ENCODE measurements at places on chromosomes 2 and 18.

DNA sequence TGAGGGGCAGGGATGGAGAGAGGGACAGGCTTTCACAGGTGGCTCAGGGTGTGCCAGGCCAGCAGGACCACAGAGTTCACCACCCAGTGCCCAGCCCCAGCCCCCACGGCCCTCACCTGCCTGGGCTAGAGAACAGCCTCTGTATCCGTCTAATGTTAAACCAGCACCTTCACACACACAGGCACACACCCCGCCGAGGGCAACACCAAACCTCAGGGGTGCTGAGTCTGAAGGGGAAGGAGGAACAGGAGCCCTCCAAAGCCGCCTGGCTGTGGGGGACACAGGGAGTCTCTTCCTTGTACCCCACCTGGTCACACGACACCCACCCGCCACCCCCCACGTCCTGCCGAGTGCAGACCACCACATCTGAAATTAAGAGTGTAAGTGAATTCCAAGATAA, 205.8 kb upstream of the SALL3 start:
- no peaks in the 10 kb centered on the region for H3K27me3 ChIP-seq
- no peaks in the 10 kb centered on the region for H3K36me3 ChIP-seq
- H3K4me1 ChIP-seq, result no peaks in the 10 kb centered on the region
- no peak for DNase-seq

DNA sequence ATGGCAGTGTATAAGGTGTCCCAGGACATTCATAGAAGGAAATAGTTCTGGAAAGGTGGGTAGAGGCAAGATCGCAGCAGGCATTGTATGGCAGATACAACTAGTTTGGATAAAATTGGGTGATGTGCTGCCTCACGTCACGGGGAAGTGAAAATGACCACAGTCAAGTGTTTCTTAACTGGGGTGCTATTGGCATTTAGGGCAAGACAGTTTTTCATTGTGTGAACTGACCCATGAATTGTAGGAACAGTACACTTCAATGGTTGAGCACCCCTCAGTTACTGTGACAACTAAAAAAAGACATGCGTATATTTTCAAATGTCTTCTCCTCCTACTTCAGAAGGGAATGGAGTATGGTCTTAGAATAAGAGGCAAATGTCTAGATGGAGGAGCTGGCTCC, 22.3 kb upstream of the CYRIA start:
- no peaks in the 10 kb centered on the region for H3K4me1 ChIP-seq
- H3K27me3 ChIP-seq, result no peaks in the 10 kb centered on the region
- no peak overlapping the region for H3K4me3 ChIP-seq
- no peak for DNase-seq
- no peaks in the 10 kb centered on the region for H3K36me3 ChIP-seq

GRCh38 chr2:17495590-17495989, 22.6 kb downstream of the RAD51AP2 start:
- H3K4me3 ChIP-seq, result no peak overlapping the region
- no peaks in the 10 kb centered on the region for H3K4me1 ChIP-seq
- H3K27ac ChIP-seq, result no peak overlapping the region
- no peaks in the 10 kb centered on the region for H3K36me3 ChIP-seq
- no peaks in the 10 kb centered on the region for H3K27me3 ChIP-seq
- DNase-seq, result peak; percentile 13

- peaks cover 70% of the 10 kb centered on the region for H3K36me3 ChIP-seq
- no peak for DNase-seq
- no peak overlapping the region for H3K27ac ChIP-seq
These were observed 24.9 kb downstream of the CCNT2 start for GRCh38 chr2:134943540-134943939.

GRCh38 chr18:57084331-57085271, 62.3 kb upstream of the BOD1L2 start:
- no peak overlapping the region for H3K4me3 ChIP-seq
- H3K36me3 ChIP-seq, result no peaks in the 10 kb centered on the region
- no peak overlapping the region for H3K27ac ChIP-seq
- no peaks in the 10 kb centered on the region for H3K4me1 ChIP-seq

- H3K4me3 ChIP-seq, result no peak overlapping the region
- H3K4me1 ChIP-seq, result no peaks in the 10 kb centered on the region
- no peaks in the 10 kb centered on the region for H3K36me3 ChIP-seq
- peak; percentile 76 for DNase-seq
These were observed 14.8 kb downstream of the SLC16A14 start for GRCh38 chr2:230053753-230054478.

DNA sequence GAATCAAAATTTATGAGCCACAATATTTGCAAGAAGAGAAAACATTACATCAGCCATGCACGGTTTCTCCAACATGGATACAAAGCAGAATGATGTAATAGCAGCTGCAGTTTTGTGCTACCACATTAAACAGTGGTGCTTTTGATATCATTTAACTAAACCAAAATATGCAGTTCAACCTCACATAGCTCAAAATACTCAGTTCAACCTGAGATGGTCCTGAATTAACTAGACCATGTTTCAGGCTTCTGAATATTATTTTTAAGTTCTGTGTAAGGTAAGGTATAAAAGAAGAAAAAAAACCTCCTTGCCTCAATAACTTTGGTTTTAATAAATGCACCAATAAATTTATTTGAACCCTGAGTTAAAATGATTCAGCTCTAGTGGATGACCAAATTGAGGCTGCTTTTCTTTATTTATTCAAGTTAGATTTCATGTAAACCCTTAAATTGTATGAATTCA, 18.8 kb upstream of the TSPYL6 start:
- peak overlapping the region; percentile 73 for H3K27ac ChIP-seq
- H3K4me3 ChIP-seq, result peak overlapping the region; percentile 28
- peak; percentile 81 for DNase-seq
- no peaks in the 10 kb centered on the region for H3K36me3 ChIP-seq
- H3K27me3 ChIP-seq, result no peaks in the 10 kb centered on the region
- H3K4me1 ChIP-seq, result peaks cover 20% of the 10 kb centered on the region

- H3K27ac ChIP-seq, result no peak overlapping the region
- H3K4me1 ChIP-seq, result no peaks in the 10 kb centered on the region
- H3K4me3 ChIP-seq, result no peak overlapping the region
- H3K27me3 ChIP-seq, result no peaks in the 10 kb centered on the region
- no peaks in the 10 kb centered on the region for H3K36me3 ChIP-seq
- DNase-seq, result no peak
These were observed 1082.2 kb upstream of the DDX18 start for GRCh38 chr2:116732322-116732721.

DNA sequence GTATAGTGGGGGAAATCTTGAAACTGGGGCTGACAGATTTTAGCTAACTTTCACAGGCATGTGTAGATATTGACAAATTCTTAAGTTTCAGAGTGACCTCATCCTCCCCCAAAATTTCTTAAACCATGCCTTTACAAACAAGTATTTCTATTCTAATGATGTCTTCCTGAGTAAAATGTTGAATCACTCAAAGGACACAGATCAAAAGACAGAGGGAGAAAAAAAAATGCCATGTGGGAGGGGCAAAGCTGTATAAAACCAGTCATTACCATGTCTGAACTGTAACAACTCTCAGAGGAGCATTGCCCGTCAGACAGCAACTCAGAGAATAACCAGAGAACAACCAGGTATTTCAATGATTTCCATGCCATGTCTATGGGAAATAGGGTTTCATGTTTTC, at the start of gene SERPINB2:
SERPINB2 (plus strand) TSS at position 282 of the 400 bp plus-strand sequence. CDS start 3,740 bp downstream, outside the sequence.
- H3K36me3 ChIP-seq, result no peaks in the 10 kb centered on the region
- H3K27me3 ChIP-seq, result no peaks in the 10 kb centered on the region
- H3K4me3 ChIP-seq, result peak within 1 kb of the TSS; percentile 38
- H3K27ac ChIP-seq, result no peak within 1 kb of the TSS

- peak; percentile 66 for DNase-seq
- no peaks in the 10 kb centered on the region for H3K36me3 ChIP-seq
- H3K4me3 ChIP-seq, result no peak overlapping the region
- peaks cover 46% of the 10 kb centered on the region for H3K27me3 ChIP-seq
- H3K4me1 ChIP-seq, result no peaks in the 10 kb centered on the region
These were observed 35.1 kb downstream of the DCDC2C start for GRCh38 chr2:3738454-3738853.

DNA sequence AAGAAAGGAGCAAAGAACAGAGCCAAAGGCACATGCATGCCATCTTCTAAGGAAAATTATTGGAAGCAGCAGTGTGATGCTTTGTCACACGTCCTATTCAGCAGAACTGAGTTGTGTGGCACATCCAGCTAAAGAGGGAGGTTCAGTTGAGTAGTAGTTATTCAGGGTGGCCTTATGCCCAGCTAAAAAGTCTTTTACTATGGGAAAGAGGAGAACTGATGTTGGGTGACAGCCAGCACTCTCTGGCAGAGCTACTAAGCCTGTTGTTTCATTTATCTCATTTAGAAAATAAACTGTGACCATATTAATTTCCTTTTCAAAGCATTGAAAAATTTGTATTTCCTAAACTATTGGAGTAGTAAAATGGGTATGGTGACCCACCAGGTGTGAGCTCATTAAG, 18.5 kb downstream of the ITGA6 start:
- H3K36me3 ChIP-seq, result no peaks in the 10 kb centered on the region
- no peaks in the 10 kb centered on the region for H3K27me3 ChIP-seq
- H3K4me3 ChIP-seq, result no peak overlapping the region
- H3K27ac ChIP-seq, result no peak overlapping the region
- DNase-seq, result no peak
- H3K4me1 ChIP-seq, result peaks cover 28% of the 10 kb centered on the region

- peak overlapping the region; percentile 99 for H3K27ac ChIP-seq
- H3K4me3 ChIP-seq, result peak overlapping the region; percentile 44
- H3K36me3 ChIP-seq, result no peaks in the 10 kb centered on the region
- H3K4me1 ChIP-seq, result peaks cover 46% of the 10 kb centered on the region
- peak; percentile 99 for DNase-seq
These were observed 307.7 kb downstream of the TNS1 start for GRCh38 chr2:217695033-217695520.

DNA sequence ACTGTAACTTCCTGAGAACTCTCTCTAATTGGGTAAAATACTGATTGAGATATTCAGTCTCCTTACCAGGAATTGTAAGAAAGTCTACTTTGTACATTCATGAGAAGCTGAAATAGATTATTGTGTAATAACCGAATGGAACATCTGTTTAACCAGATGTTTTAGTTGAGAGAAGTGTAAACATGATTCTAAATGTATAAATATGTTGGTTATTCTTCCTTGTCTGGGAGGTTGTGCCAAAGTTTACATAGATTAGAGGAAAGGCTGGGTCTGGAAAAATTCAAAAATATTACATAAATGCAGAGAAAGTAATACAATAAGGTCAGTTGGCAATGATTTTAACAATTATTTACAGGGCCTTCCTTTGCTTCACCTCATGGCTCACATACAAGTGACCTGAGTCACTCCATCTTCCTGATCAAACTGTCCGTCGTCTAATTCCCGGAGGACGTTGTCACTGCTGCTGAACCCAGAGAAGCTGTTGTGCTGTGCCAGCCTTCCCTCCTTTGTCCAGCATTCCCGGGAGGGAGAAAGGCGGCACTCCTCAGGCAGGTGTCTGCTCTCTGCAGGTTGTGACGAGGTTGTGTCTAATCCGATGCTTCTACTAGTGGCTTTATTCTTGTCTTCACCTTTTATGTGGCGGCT, 55.9 kb downstream of the MOB4 start:
- no peaks in the 10 kb centered on the region for H3K27me3 ChIP-seq
- peaks cover 29% of the 10 kb centered on the region for H3K4me1 ChIP-seq
- H3K4me3 ChIP-seq, result no peak overlapping the region
- no peaks in the 10 kb centered on the region for H3K36me3 ChIP-seq

DNA sequence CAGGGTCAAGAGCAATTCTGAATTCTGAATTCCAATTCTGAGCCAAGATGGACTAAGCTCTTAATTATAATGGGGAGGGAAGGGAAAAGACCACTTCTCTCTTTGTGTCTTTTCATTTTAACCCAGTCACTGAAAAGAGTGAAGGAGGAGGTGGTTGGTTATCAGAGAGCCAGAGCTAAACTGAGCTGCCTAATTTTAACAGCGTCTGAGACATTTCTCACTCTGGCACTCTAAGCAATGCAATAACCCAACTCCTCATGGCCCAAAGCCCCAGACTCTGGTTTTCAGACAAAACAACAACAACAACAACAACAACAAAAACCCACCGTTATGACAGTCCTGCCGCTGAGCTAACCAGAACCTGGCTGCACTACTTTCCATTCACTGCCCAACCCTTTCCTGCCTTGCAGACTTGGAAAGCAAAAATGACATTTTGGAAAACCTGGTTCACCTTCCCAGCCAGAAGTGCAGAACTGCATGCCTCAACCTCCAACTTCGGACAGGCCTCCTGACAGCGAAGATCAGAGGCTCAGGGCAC, 1.0 kb downstream of the CHST10 start:
- H3K27ac ChIP-seq, result no peak overlapping the region
- DNase-seq, result peak; percentile 12
- no peaks in the 10 kb centered on the region for H3K27me3 ChIP-seq
- no peaks in the 10 kb centered on the region for H3K36me3 ChIP-seq
- peak overlapping the region; percentile 79 for H3K4me3 ChIP-seq

DNA sequence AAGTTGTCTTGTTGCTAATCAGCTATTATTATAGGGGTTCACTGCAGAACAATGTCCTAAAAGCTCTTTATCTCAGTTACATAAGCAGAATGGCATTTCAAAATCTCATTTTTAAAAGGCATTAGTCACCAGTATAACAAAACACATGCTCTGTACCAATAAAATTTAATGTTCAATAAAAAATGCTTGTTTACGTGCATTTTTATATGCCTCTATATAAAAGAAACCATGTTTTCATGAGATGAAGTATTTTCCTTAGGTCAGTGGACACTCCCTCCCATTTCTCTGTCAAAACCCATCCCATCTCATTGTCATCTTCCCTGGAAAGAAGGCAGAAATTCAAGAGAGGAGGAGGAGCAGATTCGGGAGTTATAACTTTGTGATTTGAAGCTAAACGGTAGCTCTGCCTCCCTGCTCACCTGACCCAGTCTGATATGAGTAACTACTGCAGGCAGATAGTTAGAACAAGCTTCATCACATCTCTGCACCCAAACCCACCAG, 231.9 kb upstream of the SIX2 start:
- peak overlapping the region; percentile 20 for H3K4me3 ChIP-seq
- H3K36me3 ChIP-seq, result no peaks in the 10 kb centered on the region
- H3K27me3 ChIP-seq, result no peaks in the 10 kb centered on the region
- peak; percentile 58 for DNase-seq
- H3K4me1 ChIP-seq, result peaks cover 43% of the 10 kb centered on the region
- H3K27ac ChIP-seq, result 0 out of 2 replicates have a peak overlapping the region, but pooled peaks have one; percentile 13

GRCh38 chr18:8117006-8117371, 492.2 kb upstream of the RAB12 start:
- peaks cover 34% of the 10 kb centered on the region for H3K4me1 ChIP-seq
- DNase-seq, result peak; percentile 64
- no peaks in the 10 kb centered on the region for H3K27me3 ChIP-seq
- H3K27ac ChIP-seq, result peak overlapping the region; percentile 86

DNA sequence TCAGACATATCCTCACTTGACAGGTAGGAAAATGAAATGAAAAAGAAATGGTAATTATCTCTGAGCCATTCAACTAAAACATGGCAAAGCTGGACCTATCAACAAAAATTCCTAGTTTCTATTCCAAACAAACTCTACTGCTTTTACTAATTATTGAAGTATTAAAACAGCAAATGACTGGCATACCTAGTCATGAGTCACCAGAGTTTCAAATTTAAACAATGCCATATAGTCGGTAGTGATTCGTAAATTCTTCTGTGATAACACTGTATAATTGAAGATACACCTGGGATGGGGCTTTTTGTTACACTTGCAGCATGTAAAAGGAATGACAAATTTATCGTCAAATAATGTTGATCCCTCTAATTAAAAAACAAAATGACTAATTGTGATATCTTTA, 153.1 kb upstream of the THUMPD2 start:
- H3K27me3 ChIP-seq, result no peaks in the 10 kb centered on the region
- H3K4me1 ChIP-seq, result 0 out of 2 replicates have a peak, but pooled peaks cover 4% of the 10 kb centered on the region
- no peaks in the 10 kb centered on the region for H3K36me3 ChIP-seq
- H3K27ac ChIP-seq, result no peak overlapping the region
- no peak overlapping the region for H3K4me3 ChIP-seq
